NCI-H2171 (cell line): ENCODE measurements at places on chromosomes 7 and 10.

DNA sequence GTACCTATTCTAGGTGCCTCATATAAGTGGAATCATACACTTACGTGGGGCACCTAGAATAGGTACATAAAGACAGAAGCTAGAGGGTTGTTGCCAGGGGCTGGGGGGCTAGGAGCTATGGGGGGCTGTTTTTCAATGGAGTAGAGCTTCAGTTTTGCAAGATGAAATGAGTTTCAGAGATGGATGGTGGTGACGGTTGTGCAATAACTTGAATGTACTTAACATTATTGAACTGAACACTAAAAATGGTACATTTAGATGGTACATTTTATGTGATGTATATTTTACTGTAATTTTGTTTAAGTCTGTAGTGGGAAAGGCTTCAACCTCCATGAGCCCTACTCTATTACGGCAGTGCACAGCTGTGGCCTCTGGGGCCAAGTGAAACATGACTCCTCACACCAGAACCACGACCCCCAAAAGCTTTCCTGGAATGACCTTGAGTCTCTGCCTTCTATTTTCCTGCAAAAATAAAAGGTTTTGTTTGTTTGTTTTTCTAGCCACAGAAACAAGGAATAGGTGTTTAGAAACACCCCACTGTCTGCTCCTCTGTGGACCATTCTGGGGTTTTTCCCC, 147.3 kb upstream of the PLXNA4 start:
- no peak for DNase-seq

- no peak for DNase-seq
Observed at GRCh38 chr10:43314626-43315495, 48.0 kb upstream of the RASGEF1A start.

- DNase-seq: no peak
Observed at GRCh38 chr7:50822706-50823105, 40.0 kb upstream of the GRB10 start.

DNA sequence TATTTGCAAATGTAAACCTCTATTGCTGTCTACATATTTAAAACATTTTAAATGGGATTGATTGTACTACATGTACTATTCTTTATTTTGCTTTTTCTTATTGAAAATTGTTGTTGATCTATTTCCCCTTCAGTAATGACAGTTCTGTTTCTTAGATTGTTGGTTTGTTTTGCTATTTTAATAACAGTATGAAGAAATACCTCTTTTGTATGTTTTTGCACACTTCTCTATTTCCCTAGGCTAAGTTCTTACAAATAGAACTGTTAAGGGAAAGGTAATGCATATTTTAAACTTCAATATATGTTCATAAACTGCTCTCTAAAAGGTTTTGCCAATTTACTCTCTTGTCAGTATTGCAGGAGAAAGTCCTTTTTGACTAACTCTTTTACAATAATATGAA, 195.0 kb upstream of the PRPS1L1 start:
- DNase-seq: no peak

DNA sequence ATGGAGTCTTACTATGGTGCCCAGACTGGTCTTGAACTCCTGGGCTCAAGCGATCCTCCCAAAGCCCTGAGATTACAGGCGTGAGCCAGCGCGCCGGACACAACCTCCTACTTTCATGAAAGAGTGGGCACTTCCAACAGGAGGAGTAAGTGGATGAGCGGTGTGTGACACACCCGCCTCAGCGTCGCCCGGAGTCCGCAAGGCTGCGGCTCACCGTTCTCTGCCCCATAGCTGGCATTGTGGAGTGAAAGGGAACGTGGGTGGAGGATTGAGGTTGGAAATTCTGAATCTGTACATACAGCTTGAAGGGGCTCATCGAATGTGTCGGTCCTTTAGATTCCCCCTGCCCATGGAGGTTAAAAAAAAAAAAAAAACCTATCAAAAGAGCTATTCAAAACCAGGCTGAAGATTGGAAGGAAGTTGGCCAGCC, 524 bp upstream of the PRXL2A start:
- no peak for DNase-seq

DNA sequence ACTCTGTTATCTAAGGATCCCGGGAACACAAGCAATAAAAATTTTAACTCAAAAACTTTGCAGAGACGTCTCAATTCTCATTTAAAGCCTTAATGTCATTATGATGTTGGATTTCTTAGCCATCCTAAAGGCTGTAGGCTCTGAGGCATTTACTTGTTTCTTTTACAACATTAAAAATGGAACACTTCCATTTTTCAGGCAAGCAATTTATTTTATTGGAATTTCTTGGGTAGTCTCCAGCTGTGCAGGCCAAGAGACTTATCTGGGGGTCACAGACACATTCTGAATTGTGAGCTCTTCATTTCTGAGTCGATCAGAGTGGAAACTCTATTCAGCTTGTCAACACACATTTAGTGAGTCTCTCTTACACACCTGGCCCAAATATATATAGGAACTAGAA, 48.0 kb upstream of the KIF5B start:
- DNase-seq: no peak

GRCh38 chr10:129471447-129472175, 4.6 kb downstream of the MGMT start:
- DNase-seq: no peak

- no peak for DNase-seq
Observed at GRCh38 chr10:49527061-49527460, 11.9 kb downstream of the ERCC6 start.

DNA sequence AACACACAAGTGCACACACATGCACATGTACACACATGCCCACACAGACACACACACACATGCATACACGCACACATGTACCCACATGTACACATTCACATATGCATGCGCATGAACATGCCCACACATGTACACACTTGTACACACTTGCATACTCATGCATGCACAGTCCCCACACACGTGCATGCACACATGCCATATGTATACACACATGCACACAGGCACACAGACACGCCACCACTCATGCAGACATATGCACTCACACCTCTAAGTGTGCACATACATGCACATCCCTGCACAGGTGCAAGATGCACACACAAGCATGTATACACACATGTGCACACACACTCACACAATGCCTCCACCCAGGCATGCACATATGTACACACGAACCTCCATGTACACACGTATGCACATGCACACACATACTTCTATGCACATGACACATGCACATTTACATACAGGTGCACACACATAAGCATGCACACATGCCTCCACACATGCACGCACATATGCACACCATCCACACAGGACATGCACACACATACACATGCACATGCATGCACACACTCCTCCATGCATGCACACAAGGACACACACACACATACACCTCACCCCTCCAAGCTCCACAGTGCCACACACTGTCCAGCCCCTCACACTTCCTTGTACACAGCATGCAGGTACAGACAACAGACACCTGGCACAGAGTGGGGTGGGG, 45.8 kb downstream of the YKT6 start:
- no peak for DNase-seq

DNA sequence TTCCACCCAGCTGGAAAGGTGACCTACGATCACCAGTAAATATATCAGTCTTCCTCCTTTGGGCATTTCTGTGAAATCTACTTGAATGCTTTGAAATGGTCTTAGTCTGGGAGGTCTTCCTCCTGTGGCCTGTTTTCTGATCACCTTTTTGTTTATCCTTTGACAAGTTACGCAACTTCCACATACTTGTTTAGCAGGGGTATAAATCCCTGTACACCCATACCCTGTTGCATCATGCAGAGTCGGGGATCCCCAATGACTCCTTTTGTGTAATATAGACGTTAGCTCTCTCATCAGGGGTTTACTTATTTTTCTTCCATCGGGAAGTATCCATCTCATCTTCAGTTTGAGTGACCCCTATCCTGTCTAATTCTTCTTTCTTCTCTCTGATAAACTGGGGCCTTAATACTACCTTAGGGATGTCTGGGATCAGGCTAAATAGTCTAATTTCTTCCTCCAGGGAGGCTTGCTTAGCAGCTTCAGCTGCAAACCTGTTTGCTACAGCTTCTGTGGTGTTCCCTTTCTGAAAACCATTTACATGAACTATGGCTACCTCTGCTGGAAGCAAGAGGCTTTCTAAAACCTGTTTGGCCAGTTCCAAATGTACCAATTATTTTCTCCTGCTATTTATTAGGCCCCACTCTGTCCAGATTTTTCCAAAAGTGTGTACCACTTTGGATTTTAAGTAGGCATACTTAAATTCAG, 25.8 kb downstream of the MAPK8 start:
- DNase-seq: no peak
